Prostate gland (tissue), 2 donors: ENCODE measurements at places on chromosomes 16 and 17.
A peak's percentile ranks its signal among the peaks of the same experiment; 100 is the strongest.

DNA sequence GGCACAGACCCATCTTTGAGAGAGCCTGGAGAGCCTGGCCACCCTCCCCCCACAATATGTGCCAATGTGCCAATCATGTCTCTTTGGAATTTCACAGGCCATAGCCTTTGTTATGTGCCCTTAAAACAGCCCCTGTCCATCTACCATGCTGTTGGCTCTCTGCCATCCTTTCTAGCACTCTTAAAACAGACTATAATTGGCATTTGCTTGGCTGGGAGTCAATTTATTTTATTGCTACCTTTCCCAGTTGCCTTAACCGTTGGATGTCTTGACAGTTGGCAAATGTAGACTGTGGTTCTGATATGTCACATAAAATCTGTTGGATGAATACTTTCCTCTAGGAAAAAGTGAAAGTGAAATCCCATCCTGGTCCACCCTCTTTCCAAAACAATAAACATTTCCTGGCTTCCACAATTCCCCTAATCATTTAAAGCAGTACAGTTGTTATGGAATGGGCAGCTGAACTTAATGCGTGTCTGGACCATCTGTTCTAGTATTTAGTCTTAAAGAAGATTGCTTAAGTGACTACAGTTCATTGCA, 394.0 kb downstream of the KCNJ2 start:
- no peak for DNase-seq

GRCh38 chr16:48409839-48410632, 24.8 kb upstream of the SIAH1 start:
- no peak for DNase-seq

- DNase-seq = no peak
Measured at GRCh38 chr17:44688675-44689476, 700 bp downstream of the CCDC43 start.

DNA sequence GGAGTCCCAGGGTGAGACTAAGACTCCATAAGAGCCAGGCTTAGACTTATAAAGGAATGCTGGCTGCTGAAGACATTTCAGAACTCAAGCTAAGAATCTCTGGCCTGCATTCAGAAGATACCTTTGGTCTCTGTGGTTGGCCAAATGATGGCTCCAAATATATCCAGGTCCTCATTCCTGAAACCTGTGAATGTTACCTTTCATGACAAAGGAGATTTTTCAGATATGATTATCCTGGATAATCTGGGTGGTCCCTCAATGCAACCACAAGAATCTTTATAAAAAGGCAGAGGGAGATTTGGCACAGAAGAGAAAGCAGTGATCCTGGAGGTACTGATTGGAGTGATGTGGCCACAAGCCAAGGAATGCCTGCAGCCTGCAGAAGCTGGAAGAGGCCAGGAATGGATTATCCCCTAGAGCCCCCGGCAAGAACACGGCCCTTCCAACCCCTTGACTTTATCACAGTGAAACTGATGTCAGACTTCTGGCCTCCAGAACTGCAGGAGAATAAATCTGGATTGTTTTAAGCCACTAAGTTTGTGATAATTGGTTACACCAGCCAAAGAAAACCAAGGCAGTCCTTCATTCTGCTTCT, 253.3 kb downstream of the SLC39A11 start:
- DNase-seq = no peak

DNA sequence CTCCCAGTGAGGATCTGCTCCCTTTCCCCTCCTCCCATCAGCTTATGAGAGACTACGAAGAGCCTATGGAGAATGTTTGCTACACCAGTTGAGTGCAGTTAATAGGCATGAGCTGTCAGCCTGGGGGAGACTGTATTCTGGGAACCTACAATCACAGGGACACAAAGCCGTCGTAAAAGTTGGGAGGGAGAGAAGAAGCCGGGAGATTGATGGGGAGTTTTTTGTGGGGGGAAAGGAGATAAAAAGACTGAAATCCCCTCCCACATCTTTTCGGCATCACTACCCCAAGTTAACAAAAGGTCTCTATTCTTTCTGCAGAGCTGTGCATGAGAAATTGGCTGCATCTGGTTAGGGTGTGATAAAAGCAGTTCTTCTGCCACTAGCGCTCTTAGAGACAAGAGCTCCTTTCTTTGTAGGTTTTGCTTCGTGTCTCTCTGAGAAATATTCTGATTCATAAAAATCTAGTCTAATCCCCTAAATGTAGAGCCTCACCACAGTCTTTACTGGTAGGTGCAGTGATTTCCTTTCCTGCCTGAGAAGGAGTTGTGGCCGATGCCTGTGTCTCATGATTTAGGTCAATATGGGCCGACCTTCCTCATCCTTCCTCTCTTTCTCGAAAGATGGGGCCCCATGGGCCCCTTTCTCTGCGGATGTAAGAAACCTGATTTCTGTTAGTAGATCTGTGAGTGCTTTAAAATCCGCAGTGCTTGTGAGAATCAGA, 77.4 kb downstream of the BPTF start:
- no peak for DNase-seq

GRCh38 chr17:75288770-75289114, 491 bp downstream of the SLC25A19 start:
- no peak for DNase-seq

DNA sequence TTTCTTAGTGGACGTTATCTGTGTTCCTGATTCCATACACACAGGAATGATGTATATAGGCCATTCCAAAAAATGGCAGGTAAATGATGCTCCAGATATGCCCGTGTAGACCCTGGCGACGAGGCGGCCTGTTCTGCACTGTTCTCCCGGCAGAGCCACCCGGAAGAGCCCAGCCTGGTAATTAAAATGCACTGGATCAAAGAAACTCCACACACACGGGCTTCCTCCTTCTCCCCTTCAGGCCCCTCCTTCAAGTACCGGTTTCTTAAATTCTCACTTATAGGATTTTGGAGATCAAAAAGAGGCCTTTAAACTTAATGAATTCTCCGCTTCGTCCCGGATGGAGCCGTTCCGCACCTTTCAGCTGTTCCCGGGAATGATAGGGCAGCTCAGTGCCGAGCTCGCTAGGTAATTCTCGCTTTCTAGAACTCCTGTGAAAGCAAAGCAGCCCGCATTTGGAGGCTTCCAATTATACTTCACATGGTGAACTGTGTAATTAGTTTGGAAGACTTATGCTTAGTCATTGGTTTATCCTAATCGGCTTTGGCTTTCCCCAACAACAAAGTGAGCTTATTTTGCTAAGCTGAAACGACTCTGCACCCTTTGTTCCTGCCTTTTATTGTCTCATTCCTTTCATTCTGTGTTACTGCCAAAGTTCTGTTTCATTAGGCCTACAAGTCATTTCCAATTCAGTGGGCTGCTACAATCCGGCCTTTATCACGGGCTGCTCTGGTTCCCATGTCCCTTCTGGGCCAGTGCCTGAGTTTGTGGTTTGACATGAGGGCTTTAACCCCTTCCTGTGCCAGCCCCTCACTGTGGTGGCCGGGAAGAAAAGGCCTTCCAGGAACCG, 150.0 kb downstream of the MSI2 start:
- peak; percentile 53 for DNase-seq

- peak; percentile 37 for DNase-seq
Measured at GRCh38 chr17:3666516-3666915, 1.9 kb downstream of the TAX1BP3 start.

DNA sequence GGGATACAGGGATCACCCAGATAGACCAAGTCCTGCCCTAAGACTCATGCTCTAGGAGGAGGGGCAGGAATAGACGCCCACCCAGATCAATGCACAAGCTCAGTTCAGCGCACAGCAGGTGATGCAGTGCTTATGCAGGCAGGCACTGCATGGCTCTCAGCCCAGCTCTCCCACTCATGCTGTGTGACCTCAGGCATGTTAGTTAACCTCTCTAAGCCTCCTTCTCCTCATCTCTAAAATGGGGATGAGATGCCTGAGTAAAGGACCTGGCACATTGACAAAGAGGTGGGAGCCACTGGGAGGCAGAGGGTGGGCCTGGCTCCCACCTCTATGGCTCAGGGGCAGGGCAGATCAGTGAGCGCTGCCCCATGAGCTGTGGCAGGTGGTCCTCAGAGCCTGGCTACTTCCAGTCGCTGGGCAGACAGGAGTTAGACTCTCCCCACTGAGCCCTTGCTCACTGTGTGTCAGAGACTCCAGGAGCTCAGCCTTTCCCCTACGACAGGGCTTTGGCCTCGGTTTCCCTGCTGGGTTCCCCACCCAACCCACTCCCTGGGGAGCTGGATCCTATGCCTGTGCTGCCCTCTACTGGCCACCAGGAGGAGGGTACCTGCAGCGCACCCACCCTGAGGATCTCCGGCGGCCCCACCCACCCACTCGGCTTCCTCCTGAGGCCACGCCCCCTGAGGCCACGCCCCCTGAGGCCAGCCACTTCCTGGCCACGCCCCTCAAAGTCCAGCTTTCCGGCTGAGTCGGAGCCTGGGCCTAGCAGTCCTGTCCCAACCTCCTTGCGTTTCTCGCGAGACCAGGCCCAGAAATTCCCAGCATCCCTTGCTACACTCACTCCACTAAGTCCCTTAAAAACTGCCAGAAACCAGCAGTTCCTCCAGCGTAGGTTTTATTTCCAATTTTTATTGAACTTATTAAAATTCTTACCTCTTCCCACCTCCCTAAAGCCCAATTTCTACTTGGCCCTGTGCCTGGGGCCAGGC, 196.1 kb downstream of the GSG1L start:
- DNase-seq = peak; percentile 46

GRCh38 chr17:35791681-35792350, 3.6 kb downstream of the MMP28 start:
- no peak for DNase-seq

- no peak for DNase-seq
Measured at GRCh38 chr16:64094181-64094965, 1027.5 kb downstream of the CDH11 start.

GRCh38 chr17:83018658-83019193, 60.7 kb upstream of the METRNL start:
- no peak for DNase-seq

GRCh38 chr16:89168381-89169189, 3.0 kb upstream of the CDH15 start:
- DNase-seq = no peak

DNA sequence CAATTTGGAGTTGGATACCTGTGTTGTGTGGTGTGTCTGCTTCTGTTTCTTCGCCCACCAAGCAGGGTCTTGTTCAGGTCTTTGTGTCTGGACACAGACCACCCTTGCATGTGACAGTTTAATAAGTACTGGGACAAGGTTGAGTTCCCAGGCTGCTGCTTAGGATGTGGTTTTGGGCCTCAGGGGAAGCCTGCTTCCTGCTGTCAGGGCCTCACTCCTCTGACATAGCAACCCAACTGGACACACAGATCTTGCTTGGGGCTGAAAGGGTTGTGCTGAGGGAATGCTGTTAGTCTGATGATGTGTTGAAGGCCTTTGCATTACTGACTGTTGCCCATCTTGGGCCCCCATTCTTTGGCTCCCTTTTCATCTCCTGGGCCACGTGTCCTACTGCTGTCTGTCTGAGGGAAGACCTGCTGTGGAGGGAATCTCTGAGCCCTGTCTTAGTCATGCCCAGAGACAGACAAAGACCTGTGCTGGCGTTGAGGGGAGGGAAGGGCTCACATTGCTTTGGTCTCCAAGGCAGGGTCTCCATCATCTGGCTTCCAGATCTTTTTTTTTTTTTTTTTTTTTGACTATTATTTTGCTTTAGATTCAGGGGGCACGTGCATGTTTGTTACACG, 4.7 kb upstream of the TGFB1I1 start:
- no peak for DNase-seq

GRCh38 chr16:10751291-10751697, 7.7 kb downstream of the NUBP1 start:
- no peak for DNase-seq

GRCh38 chr16:3051009-3051408, 4.6 kb downstream of the MMP25 start:
- DNase-seq = no peak

- DNase-seq = no peak
Measured at GRCh38 chr17:1123393-1123831, 56.4 kb downstream of the ABR start.

DNA sequence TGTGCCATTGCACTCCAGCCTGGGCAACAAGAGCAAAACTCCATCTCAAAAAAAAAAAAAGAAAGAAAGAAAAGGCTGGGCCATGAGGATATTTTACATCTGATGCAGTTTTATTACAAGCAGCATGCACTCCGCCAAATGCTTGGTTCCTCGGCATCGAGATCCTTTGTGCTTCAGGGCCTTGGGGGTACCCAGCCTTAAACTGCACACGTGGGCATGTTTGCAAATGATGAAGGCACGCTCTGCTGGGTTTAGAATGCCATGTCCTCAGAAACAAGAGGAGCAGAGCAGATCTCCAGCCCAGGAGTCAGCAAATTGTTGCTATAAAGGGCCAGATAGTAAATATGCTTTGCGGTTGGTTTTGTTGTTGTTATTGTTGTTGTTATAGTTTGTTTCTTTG, 153.2 kb downstream of the KATNIP start:
- DNase-seq = no peak

DNA sequence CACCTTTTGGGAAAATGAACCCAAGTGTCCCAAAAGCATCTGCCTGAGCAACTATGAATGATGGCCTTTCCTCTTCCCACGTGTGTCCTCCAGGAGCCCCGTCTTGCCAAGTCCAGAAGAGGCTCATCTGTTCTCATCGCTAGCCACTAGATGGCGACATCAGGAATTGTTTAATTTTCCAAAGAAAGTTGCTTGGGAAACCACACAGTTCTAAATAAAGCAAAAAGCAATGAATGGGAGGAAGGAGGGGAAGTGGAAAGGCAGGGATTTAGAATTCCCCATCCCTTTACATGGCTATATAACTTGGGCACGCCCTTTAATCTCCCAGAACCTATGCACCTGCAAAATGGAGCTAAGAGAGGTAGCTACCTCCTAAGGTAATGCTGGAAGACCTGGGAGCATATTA, 9.0 kb upstream of the CDH5 start:
- DNase-seq = peak; percentile 36

GRCh38 chr17:44781551-44782325, 22.9 kb downstream of the ADAM11 start:
- no peak for DNase-seq

GRCh38 chr16:83769397-83770008, 38.3 kb upstream of the HSBP1 start:
- no peak for DNase-seq

DNA sequence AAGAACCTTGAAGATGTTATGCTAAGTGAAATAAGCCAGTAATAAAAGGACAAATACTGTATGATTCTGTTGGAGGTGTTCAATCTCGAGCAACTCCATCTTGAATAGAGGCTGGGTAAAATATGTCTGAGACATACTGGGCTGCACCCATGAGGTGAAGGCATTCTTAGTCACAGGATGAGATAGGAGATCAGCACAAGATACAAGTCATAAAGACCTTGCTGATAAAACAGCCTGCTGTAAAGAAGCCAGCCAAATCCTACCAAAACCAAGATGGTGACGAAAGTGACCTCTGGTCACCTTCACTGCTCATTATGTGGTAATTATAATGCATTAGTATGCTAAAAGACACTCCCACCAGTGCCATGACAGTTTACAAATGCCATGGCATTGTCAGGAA, 98.1 kb downstream of the RGS9 start:
- no peak for DNase-seq

- DNase-seq = peak; percentile 68
Measured at GRCh38 chr17:56819431-56820145, 14.1 kb downstream of the C17orf67 start.
